PC-9 (cell line): ENCODE measurements at places on chromosomes 5 and 9. TPM values are rescaled to one million over a fixed set of nuclear protein-coding genes. Genes with fewer than 3 reads are reported as not detected.

MED22 gene
- 38.2 and 38.7 TPM in 2 replicates for total RNA-seq

DNA sequence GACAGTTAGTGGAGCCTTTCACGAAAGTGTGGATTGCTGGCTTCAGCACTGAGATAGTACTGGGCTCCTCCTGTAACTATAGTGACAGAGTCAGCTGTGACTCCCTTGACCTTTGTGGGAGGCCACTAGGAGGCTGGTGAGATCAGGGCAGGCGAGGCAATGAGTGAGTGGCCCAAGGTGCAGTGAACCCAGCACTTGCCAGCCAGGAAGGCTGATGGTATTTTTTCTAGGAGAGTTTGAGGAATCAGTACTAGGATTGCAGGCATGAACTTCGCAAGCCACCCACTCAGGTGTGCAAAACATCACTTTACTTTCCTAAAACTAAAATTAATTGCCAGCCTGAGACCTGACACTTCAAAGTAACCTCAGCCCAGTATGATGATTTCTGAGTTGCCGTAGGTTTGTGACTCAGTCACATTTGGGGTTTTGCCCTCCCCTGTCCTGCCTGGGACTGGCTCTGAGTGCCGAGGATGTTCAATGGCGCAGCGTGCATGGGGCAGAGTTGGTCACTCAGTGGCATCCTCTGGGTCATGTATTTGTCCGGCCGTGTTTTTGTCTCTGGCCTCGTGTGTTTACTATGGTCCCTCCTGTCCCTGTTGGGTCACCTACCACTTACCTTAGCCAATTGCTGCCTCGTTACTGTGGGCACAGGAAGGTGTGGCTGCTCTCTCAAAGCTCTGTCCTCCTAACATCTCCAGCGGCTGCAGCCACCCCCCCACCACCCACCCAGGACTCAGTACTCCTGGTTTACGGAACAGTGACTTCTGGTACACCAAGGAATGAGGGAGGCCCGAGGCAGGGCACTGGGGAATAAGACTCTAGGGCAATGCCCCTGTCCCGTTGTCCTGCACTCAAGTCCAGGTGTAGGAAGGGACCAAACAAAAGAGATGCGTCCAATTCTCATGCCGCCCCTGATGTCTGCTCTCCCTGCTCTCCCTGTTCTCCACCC is 67.2 kb downstream of the IL31RA start:
- H3K36me3 ChIP-seq, result no peaks in the 10 kb centered on the region
- no peaks in the 10 kb centered on the region for H3K4me1 ChIP-seq
- DNase-seq, result no peak
- H3K27ac ChIP-seq, result no peak overlapping the region

- H3K4me3 ChIP-seq, result no peak overlapping the region
- H3K27me3 ChIP-seq, result no peaks in the 10 kb centered on the region
- peaks cover 33% of the 10 kb centered on the region for H3K4me1 ChIP-seq
Observed at GRCh38 chr5:133247151-133247709, 195.4 kb downstream of the HSPA4 start.

- no peaks in the 10 kb centered on the region for H3K4me1 ChIP-seq
- no peaks in the 10 kb centered on the region for H3K36me3 ChIP-seq
- no peak overlapping the region for H3K27ac ChIP-seq
- H3K27me3 ChIP-seq, result no peaks in the 10 kb centered on the region
Observed at GRCh38 chr5:111697215-111697614, 59.8 kb downstream of the NREP start.

DNA sequence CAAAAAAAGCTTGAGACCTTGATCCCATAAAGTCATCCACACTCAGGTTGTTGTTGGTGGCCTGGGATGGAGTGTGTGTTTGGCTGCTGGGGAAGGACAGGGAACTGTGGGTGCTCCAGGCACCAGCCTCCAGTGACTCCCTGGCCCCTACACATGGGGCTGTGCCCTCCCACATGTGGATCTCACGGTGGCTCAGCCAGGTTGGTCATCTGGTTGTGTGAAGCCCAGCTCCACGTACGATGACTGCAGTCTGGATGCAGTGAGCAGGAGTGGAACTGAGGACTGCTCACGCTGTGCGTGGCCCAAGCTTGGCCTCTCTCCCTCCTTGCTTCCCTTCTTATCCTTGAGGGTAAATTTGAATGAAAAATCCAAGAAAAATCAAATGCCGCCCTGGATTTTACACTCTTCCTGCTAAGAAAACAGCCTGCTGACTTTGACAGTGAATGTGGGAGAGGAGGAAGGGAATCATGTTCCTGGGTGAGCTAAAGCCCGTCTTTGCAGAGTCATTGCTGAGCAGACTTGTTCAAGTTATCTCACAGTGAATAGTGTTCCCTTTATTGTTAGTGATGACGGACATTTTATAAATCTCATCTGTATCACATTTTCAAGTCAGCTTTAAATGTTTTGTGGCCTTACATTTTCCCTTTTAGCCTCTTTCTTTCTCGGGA is 65.1 kb upstream of the CACNA1B start:
- H3K4me1 ChIP-seq, result no peaks in the 10 kb centered on the region
- no peak overlapping the region for H3K27ac ChIP-seq
- H3K36me3 ChIP-seq, result no peaks in the 10 kb centered on the region
- no peaks in the 10 kb centered on the region for H3K27me3 ChIP-seq
- H3K4me3 ChIP-seq, result no peak overlapping the region
- DNase-seq, result no peak

DNA sequence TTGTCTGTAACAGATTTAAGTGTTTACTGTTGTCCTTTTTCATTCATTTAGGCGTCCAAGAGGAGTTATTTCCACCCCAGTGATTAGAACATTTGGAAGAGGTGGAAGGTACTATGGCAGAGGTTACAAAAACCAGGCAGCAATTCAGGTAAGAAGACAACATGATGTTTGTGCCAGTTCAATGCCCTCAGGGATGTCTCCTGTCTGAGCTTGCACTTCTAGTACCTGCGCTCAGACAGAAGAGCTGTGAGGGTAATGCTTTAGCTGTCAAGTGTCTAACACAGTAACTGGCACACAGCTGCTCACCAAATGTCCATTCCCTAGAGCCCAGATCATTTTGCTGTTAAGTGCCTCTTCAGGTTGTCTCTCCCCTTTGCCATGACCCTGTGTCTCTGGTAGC is 14.2 kb upstream of the PHF2 start:
- H3K27me3 ChIP-seq, result no peaks in the 10 kb centered on the region
- no peak for DNase-seq
- H3K4me3 ChIP-seq, result no peak overlapping the region
- H3K36me3 ChIP-seq, result peaks cover 14% of the 10 kb centered on the region; the same call in 1 of the 2 replicates
- H3K27ac ChIP-seq, result no peak overlapping the region

GRCh38 chr9:63816751-63817621 is 1468.0 kb downstream of the FOXD4L5 start:
- H3K27me3 ChIP-seq, result no peaks in the 10 kb centered on the region
- no peak overlapping the region for H3K27ac ChIP-seq
- H3K36me3 ChIP-seq, result no peaks in the 10 kb centered on the region
- H3K4me3 ChIP-seq, result no peak overlapping the region
- DNase-seq, result peak; percentile 62

GRCh38 chr5:173972607-173972924 is 16.4 kb upstream of the C5orf47 start:
- no peaks in the 10 kb centered on the region for H3K36me3 ChIP-seq
- peaks cover 37% of the 10 kb centered on the region for H3K4me1 ChIP-seq
- DNase-seq, result no peak
- H3K27me3 ChIP-seq, result no peaks in the 10 kb centered on the region
- H3K4me3 ChIP-seq, result no peak overlapping the region

DNA sequence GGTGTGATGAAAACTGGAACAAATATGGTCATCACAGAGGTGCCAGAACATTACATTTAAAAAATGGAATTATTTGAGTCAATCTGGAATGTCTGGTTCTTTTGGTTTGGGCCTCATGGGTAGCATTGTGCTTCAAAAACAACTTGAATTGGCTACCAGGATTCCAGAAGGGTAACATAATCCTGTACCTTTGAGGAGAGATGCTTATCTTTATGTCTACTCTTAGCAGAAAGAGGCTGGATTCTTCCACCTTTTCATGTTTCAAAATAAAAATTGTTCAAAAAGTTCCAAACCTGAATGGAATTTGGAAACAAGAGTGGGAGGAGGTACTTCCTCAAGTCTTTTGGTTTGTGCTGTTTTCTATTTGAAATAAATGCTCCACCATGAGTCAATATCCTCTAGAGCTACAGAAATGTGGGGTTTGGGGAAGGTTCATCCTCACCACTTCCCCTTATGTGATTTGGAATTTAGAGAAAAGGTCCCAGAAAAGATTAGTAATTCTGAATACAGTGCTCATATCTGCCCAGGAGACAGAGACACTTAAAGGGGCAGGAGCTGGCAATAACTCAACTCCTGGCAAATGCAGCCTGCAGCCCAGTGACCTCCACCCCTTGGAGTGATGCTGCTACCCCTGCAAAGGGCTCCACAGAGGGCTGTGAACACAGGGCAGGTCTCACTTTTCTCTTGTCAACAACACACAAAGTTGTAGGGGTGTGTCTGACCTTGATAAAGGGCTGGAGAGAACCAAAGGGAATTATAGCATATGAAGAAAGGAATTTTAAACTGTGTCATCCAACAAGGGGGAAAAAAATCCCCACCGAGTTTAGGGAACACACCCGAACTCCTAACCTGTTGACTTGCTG is 272.8 kb downstream of the CWC27 start:
- H3K4me3 ChIP-seq, result peak overlapping the region; percentile 8; the same call in 1 of the 2 replicates
- H3K27me3 ChIP-seq, result no peaks in the 10 kb centered on the region
- peak overlapping the region; percentile 55 for H3K27ac ChIP-seq
- H3K4me1 ChIP-seq, result peaks cover 23% of the 10 kb centered on the region

GRCh38 chr5:148202531-148203203 is at the start of gene SPINK6:
TSS of gene SPINK6 (plus strand) at chr5:148203042. CDS start at chr5:148203097, 55 bp downstream.
- no peaks in the 10 kb centered on the region for H3K27me3 ChIP-seq
- no peak within 1 kb of the TSS for H3K27ac ChIP-seq
- H3K4me3 ChIP-seq, result no peak within 1 kb of the TSS
- H3K4me1 ChIP-seq, result no peaks in the 10 kb centered on the region
- no peak for DNase-seq
- no peaks in the 10 kb centered on the region for H3K36me3 ChIP-seq

GRCh38 chr5:81353189-81353588 is 40.7 kb downstream of the ACOT12 start:
- H3K36me3 ChIP-seq, result no peaks in the 10 kb centered on the region
- H3K27me3 ChIP-seq, result no peaks in the 10 kb centered on the region
- DNase-seq, result no peak
- no peak overlapping the region for H3K27ac ChIP-seq
- H3K4me3 ChIP-seq, result no peak overlapping the region

DNA sequence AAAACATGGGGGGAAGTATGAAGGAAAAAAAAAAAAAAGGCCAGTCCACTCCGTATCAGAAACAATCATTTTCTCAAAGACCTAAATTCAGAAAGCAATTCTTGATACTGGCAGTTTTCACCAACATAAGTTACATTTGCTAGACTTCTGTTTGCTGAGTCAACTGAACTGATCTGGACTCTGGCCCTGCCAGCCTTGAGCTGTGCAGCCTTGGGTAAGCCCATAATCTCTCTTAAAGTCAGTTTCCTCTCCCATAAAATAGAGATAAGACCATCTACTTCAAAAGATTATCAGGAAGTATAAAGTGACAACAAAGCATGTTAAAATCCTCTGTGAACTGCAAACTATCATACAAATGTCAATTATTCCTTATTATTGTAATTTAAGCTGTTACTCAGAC is 106.8 kb downstream of the MAPKAP1 start:
- H3K4me3 ChIP-seq, result no peak overlapping the region
- no peaks in the 10 kb centered on the region for H3K4me1 ChIP-seq
- no peaks in the 10 kb centered on the region for H3K27me3 ChIP-seq
- H3K27ac ChIP-seq, result no peak overlapping the region
- DNase-seq, result no peak
- no peaks in the 10 kb centered on the region; the same call in 1 of the 2 replicates for H3K36me3 ChIP-seq

- H3K4me3 ChIP-seq, result no peak overlapping the region
- H3K36me3 ChIP-seq, result no peaks in the 10 kb centered on the region
- no peaks in the 10 kb centered on the region for H3K27me3 ChIP-seq
- no peak overlapping the region for H3K27ac ChIP-seq
- no peak for DNase-seq
Observed at GRCh38 chr9:6633378-6633777, 12.2 kb downstream of the GLDC start.

DNA sequence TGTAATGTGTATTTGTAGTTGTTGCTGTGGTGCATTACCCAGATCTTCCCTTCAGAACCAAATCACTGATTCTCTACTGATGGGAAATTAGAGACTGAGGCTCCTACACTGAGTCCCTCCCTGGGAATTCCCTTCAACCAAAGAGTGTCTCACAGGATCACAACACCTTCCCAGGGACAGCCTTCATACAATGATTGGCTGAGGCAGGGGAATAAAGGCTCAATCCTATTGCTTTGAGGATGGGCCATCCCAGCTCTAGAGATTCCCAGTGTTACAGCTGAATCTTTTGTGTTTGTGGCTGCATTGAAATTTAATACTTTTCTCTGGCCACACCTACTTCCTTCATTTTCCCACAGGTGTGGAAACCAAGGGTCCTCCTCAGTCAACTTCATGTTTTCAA is 96.4 kb upstream of the ELL2 start:
- H3K36me3 ChIP-seq, result no peaks in the 10 kb centered on the region
- no peaks in the 10 kb centered on the region for H3K27me3 ChIP-seq
- no peak overlapping the region for H3K27ac ChIP-seq

- no peaks in the 10 kb centered on the region for H3K27me3 ChIP-seq
- no peak for DNase-seq
Observed at GRCh38 chr9:30524311-30524710, 1860.1 kb upstream of the ACO1 start.

VAV2 gene
- 36.0 and 36.5 TPM in 2 replicates for total RNA-seq

DNA sequence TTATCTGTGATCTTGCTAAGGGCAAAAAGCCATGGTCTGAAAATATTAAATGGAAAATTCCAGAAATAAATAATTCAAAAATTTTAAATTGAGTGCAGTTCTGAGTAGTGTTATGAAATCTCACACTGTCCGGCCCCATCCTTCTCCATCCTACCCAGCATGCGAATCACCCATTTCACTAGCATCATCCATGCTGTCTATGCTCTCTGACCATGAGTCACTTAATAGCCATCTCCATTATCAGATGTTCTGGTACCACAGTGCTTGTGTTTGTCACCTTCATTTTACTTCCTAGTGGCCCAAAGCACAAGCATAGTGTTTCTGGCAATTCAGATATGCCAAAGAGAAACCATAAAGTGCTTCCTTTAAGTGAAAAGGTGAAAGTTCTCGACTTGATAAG is 63.3 kb upstream of the SMC5 start:
- H3K27me3 ChIP-seq, result no peaks in the 10 kb centered on the region
- H3K4me3 ChIP-seq, result no peak overlapping the region
- peaks cover 17% of the 10 kb centered on the region for H3K4me1 ChIP-seq
- H3K36me3 ChIP-seq, result no peaks in the 10 kb centered on the region
- no peak overlapping the region for H3K27ac ChIP-seq
- DNase-seq, result no peak

- H3K36me3 ChIP-seq, result no peaks in the 10 kb centered on the region
- no peaks in the 10 kb centered on the region for H3K27me3 ChIP-seq
- DNase-seq, result no peak
- peaks cover 23% of the 10 kb centered on the region for H3K4me1 ChIP-seq
- no peak overlapping the region for H3K27ac ChIP-seq
Observed at GRCh38 chr9:38084556-38084880, 15.5 kb upstream of the SHB start.

PCDHA10 gene
- not detected in 2 replicates for total RNA-seq

DNA sequence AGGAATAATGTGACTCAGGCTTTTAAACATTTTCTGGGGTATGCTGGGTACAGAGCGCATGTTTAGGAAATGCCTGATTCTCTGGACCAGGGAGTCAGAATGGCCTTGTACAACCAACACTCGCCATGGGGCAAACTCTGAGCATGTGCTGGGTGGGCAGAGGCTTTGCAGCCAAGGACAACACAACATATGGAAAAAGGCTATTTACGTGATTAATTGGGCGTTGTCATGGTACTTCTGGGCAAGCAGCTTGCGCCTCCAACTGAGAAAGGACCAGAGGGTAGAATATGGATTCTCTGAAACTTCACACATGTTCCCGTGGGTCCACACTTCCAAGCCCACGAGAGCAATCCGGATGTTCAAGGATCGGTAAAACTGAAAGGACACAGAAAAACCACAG is 49.1 kb downstream of the NIPAL4 start:
- H3K4me1 ChIP-seq, result peaks cover 40% of the 10 kb centered on the region
- H3K27me3 ChIP-seq, result no peaks in the 10 kb centered on the region
- 0 out of 2 replicates have a peak, but pooled peaks cover 6% of the 10 kb centered on the region for H3K36me3 ChIP-seq
